ENCODE measurements at places on chromosomes 7 and 10.

- DNase-seq, result no peak
Measured at GRCh38 chr10:74078037-74078436, 72.6 kb downstream of the AP3M1 start.

DNA sequence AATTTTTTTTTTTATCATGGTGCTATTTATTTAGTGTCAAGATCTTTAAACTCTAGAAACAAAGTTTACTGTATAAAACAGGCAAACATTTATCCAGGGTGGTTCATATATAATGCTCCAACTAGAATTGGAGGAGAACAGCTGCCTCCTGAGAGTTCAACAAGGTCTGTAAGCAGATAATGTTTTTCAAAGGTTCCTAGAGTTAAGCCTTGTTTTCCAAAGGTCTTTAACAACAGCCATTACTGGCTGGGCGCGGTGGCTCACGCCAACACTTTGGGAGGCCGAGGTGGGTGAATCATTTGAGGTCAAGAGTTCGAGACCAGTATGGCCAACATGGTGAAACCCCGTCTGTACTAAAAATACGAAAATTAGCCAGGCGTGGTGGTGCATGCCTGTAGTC is 316.7 kb downstream of the CCDC3 start:
- no peak for DNase-seq

DNA sequence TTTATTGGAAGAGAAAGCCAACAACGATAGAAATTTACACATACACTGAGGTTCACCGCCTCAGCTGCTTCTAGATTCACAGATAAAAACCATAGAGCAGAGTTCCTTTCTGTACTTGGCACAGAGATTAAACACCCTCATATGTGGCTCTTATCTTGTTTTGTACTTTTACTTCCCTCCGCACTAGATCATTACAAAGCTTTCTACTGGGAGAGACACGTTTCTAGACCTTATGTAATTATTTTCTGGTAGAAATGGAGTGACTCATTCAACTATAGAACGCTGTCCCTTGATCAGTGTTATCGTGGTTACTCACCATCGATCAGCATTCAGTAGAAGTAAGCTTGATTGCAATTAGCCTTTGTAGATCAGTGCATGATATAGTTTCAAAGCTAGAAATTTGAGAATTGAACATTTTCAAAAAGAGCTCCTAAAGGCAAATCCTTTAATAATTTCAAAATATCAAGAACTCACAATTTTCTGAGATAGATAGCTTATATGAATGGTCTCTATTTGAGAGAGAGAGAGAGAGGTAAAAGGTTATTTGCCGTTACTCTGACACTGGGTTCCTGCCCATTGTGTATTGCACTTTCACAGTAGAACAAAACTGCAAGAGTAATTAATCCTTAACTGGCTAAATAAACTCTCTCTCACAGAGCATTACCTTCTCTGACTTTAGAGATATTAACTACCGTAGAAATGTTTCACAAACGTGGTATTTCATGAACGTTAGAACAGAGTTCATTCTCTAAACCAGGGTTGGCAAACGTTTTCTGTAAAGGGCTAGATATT is 26.1 kb upstream of the DNAJC1 start:
- DNase-seq, result no peak

- DNase-seq, result no peak
Measured at GRCh38 chr7:803243-803635, 29.0 kb upstream of the SUN1 start.

DNA sequence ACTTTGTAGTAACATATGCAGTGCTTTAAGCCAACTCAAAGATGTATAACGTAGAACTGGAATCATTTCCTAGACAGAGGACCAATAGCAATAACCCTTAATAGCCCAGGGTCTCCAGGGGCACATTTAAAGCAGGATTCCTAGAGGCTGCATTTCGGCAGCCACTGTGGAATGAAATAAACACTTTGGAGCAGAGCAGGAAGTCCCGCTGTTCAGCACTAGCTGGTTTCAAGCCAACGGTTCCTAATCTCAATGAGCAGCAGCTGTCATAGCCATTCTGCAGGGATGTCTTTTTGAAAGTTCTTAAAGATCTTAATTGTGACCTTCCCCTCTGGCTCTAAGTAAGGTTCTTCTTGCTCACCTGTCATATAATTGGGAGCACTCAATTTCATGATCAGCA is 18.4 kb upstream of the MACROH2A2 start:
- DNase-seq, result no peak

DNA sequence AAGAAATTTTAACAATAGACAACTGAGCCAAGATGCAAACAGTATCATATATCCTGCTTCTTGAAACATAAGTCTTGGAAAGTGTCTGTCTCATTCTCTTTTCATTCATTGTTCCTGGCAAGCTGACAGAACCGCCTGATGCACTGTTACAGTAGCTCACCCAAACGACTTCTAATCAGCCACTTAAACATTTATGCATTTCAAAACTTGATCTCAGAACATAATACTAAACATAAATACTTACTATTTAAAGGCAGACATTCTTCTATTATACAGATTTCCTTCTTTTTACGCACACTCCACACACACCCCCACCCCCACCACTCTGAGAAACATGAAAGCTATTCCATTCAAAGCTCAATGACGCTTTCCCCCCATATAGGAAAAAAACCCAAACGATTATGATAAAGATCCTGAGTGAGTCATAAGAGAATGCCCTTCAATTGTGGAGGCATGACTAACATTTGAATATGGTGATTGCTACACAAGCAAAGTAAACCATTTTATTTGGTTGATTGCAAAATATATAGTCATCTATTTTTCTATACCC is 30.5 kb downstream of the SHTN1 start:
- no peak for DNase-seq

DNA sequence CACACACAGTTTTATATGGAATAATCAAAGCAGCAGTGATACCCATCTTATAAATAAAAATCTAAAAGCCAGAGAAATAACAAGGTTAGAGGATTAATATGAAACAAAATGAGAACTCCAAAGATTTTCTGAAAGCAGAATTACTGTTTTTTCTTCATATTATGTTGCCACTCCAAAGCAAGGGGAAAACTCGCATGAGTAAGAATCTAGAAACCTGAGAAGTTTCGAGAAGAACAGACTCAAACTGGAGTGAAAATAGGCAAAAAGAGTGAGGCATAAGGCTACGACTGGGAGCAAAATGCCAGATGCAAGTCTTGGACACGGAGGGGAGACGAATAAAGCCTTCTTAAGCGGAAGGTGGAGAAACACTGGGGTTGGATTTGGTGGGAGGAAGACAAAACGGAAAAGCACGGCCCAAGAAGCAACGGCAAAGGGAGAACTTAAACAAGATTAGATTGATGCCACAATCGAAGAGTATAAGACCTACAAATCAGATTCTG is 923 bp downstream of the TNPO3 start:
- no peak for DNase-seq

DNA sequence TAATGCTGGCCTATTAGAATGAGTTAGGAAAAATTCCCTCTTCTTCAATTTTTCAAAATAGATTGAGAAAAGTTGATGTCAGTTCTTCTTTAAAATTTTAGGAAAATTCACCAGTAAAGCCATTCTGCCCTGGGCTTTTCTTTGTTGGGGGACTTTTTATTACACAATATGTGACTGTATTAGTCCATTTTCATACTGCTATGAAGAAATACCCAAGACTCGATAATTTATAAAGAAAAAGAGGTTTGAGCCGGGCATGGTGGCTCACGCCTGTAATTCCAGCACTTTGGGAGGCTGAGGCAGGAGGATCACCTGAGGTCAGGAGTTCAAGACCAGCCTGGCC is 12.7 kb downstream of the TAS2R40 start:
- no peak for DNase-seq

DNA sequence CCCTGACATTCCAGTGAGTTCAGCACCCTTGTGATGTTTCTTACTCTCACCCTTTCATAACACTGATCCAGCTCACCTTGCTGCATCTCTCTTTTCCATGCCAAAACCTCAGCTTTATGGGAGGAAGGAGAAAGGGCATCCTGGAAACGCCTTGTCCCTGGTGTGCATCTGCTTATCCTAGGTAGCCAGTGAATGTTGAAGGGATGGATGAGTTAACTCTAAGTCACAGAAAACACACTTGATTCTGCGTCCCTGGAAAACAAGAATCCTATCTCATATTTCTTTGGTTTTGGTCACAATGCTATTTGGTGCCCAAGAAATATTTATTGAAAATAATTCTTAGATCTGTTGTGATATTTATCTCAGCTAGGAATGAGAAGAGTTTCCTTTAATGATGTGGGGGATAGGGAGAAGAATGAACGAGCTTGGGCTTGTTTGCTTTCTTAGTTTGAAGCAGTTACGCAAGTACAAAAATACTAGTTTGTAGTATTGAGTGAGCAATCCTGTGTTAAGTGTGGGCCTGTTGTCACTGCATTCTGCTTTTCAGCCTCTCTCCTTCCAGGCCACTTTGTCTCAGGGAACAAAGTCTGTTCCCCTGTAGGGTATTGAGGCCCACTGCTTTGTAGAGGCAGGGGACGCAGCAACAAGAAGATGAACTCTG is 126.5 kb downstream of the ARID5B start:
- DNase-seq, result no peak

DNA sequence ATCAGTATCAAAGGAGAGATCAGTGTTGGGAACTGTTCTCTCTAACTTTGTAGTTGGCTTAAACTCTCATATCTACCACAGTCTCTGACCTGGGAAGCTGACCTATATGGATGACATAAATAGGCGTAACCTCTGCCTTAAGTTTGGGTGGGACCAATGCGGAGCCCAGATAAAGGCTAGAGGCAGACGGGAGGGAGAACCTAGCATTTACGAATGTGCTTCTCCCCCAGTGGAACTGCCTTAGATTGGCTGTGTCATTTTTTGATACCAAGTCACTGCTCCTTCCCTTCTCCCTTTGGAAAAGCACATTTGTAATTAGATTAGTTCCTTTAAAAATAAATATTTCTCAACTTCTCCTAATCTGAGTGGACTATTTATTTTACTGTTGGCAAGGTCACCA is 23.7 kb upstream of the LRRN3 start:
- DNase-seq, result no peak

DNA sequence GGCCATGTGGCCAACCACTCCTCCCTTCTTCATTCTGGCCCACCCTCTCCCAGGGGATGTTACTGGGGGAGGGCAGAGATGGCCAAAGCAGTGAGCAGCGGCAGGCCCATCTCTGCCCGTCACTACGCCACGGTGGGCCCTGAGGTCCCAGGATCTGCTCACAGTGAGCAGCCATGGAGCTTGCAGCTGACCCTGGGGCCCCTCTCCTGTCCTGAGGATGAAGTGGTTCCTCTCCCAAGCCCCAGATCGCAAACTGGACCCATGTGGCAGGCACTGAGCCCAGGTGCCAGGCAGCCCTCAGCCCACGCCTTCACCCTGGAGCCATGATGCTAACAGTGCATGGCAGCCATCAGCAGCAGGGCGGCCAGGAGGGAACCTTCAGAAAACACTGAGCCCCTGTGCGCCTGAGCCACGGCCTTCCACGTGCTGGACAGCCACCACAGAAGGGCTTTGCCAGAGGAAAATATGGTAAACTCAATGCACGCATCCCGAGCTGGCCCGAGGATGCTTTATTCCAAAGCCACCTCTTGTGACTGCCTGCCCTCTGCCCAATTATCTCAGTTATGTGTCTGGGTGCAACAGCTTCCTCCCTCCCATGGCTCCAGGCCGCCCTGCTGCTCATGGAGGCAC is 485.7 kb downstream of the PTPRN2 start:
- DNase-seq, result no peak

- no peak for DNase-seq
Measured at GRCh38 chr7:40916813-40917212, 782.0 kb downstream of the SUGCT start.

DNA sequence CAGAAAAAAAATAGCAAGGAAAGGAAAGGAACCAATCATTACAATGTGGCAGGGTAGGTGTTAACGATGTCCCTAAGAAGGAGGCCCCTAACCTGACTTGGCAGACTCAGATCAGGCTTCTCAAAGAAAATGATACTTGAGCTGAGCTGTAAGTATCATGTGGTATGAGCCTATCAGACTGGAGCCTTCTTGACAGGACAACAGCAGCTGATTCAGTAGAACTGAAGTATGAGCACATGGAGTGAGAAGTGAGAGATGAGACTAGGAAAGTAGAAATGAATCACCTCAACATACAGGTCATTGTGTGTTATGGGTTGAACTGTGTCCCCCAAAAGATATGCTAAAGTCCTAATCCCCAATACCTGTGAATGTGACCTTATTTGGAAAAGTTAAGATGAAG is 66.3 kb downstream of the MTERF1 start:
- no peak for DNase-seq

DNA sequence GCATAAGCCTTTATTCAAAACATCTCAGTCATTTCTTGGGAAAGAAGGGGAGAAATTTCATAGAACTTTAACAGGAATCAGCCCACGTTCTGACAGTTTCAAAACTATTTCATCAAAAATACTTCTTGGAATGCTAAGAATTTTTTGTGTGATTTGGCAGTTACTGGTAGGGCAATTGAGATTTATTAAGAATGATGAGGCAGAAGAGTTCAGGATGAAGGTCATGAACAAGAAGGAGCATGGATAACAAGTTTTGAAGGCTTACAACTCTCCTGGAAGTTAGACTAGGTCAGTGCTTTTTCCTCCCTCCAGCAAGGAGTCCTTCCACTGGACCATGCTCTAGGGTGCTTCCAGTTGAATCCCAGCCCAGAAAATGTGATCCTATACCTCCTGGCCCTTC is 569.9 kb downstream of the ANKRD7 start:
- no peak for DNase-seq

DNA sequence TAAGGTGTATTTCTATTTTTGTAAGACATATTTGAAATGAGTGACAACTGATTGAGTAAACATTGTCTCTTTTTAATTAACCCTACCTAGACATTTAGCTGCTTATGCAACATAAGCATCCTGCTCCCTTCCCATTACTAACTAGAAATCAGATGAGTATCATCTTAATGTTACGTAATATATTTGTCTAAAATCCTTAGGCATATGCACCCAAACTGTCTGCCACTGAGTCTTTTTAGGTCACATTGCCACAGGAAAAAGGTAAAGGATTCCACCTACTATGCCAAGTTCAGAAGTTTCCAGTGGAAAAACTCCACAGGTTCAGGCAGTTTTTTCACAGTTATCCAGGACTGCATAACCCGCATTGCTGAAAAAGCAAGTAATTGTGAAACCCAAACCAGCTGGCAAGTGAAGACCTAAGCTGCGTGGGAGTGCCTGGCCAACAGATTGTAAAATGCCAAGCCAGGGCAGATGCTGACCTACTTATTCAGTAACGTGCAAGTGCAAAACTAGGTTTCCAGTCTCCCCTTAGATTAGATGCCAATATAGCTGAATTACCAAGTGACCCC is 983.7 kb downstream of the GATA3 start:
- DNase-seq, result no peak
